ENCODE measurements at places on chromosomes 7 and 10. TPM values are rescaled to one million over a fixed set of nuclear protein-coding genes. Genes with fewer than 3 reads are reported as not detected.

Gene EBLN1
- not detected for total RNA-seq

Gene RARRES2
- 94.6 TPM for total RNA-seq

Gene NRAP
- total RNA-seq = not detected

Gene GDI2
- total RNA-seq = 756 TPM

Gene AQP1
- total RNA-seq = not detected

Gene ANKRD7
- not detected for total RNA-seq

Gene RTKN2
- 10.8 TPM for total RNA-seq

Gene GRID2IP
- not detected for total RNA-seq

Gene SFMBT2
- 0.02 TPM for total RNA-seq

Gene AFAP1L2
- not detected for total RNA-seq

Gene SRRM3
- total RNA-seq = 0.11 TPM

Gene TACR2
- not detected for total RNA-seq

Gene ODAD2
- not detected for total RNA-seq

Gene TDRD1
- total RNA-seq = not detected
